Activated CD8-positive, alpha-beta memory T cell treated with anti-CD3 and anti-CD28 coated beads for 1 hour (primary cell): ENCODE measurements at places on chromosomes 7 and 10.

DNA sequence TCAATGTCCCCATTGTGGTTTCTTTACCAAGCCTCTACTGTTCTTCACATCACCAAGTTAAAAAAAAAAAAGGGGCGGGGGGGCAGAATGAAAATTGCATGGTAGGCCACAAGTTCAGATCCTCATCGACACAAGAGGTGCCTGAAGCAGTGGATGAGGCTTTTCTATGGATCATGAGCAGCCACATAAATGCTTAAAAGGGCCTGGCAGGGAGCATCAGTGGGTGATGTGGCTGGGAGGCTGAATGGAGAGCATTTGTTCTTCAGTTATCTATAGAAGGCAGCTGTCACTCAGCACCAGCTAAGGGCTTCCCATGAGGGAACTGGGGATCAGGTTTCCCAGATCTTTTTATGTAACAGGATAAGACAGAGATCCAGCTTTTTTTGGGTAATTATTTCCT, 117.9 kb downstream of the CFTR start:
- no peak for DNase-seq

DNA sequence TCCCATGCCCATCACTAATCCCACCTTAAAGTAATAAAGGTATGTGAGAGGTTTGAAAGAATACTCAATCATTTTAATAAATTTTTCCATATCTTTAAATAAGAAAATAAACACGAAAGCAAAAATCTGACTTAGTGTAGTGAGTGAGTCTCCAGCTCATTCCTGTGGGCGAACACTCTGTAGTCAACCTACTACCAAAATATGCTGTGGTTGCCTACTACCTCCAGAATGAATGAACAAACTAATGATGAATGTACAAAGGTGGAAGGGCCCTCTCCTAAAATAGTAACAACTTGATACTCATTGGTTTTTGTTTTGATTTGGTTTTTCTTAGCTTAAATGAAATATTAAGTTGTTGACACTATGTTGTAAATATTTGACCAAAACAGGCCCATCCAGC, 195.5 kb upstream of the HPS1 start:
- no peak for DNase-seq

DNA sequence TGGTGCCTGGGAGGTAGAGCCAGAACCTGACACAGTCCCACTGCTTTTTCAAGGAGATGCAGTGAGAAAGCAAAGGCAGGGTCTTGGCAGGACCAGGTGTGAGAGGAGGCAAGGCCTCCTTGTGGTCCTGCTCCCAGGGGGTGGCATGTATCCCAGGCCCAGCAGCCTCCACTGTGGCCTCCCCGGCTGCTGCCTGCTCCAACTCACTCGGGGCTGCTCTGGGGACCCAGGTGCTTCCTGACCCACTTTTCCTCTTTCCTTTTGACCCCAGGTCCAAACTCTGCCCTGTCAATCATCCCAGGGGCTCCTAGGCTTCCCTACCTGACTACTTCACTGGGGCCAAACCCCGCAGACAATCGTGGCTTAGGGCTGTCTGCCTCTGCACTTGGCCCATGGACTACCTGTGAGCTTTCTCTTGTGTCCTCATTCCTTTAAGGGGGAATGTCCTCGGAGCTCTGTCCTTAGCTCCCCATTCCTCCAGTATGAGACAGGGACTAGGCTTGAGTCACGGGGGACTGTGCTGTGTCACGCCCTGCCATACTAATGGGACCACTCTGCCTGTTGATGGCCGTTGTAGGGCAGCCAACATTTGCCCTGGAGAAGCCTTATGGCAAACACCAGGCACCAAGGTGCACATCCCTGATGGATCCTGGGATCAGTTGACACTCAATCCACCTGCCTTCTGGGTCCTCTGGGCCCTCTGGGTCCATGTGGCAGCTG, 1.1 kb upstream of the AEBP1 start:
- DNase-seq: no peak

- DNase-seq: no peak
Observed at GRCh38 chr10:86363833-86364490, 2.6 kb downstream of the GRID1 start.

- DNase-seq: no peak
Observed at GRCh38 chr10:69224862-69225657, 4.9 kb downstream of the HKDC1 start.

DNA sequence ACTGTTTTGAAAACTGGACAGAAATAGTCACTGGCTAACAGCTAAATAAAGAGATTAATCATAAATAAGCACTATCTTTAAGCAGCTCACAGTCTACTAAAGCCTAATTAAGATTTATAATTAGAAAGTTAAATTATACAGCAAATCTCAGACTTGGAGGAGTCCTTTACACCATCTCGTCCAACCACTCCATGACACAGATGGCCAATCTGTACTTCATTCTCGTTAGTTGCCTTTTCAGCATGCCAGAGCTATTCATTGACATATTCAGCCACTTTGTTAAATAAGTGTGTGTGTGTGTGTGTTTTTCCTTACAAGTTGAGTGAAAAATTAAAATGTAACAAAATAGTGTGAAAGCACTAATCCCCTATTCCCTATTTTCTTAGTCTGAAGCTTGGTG, 1066.7 kb downstream of the CNTNAP2 start:
- DNase-seq: no peak

DNA sequence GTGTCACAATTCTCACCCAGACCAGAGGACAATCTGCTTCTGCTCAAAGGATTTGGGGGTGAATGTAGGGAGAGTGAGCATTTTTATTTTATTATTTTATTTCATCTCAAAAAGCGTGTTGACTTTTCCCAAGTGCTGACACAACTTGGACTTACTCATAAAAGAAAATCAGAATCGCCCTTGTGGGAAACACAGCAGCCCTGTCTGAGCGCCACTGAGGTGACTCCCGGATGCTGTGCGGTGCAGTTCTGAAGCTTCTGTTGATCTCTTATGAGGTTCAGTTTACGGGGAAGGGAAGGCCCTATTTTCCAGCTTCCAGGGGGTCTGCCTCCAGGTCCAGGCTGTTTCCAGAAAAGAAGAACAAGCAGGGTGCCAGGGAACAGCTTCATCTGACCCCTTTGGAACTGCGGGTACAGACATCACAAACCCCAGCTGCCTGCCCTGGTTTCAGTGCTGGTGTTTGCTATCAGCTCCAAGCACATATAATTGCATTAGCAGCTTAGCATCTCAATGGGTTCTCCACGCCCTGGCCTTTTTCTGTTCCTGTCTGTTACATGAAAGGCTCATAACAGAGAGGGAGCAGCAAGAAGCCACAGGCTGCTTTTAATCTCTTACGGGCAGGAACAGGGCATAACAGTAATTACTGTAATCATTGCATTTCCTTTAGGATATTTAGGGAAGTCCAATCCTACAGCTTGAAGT, 52.4 kb downstream of the PARP12 start:
- no peak for DNase-seq

DNA sequence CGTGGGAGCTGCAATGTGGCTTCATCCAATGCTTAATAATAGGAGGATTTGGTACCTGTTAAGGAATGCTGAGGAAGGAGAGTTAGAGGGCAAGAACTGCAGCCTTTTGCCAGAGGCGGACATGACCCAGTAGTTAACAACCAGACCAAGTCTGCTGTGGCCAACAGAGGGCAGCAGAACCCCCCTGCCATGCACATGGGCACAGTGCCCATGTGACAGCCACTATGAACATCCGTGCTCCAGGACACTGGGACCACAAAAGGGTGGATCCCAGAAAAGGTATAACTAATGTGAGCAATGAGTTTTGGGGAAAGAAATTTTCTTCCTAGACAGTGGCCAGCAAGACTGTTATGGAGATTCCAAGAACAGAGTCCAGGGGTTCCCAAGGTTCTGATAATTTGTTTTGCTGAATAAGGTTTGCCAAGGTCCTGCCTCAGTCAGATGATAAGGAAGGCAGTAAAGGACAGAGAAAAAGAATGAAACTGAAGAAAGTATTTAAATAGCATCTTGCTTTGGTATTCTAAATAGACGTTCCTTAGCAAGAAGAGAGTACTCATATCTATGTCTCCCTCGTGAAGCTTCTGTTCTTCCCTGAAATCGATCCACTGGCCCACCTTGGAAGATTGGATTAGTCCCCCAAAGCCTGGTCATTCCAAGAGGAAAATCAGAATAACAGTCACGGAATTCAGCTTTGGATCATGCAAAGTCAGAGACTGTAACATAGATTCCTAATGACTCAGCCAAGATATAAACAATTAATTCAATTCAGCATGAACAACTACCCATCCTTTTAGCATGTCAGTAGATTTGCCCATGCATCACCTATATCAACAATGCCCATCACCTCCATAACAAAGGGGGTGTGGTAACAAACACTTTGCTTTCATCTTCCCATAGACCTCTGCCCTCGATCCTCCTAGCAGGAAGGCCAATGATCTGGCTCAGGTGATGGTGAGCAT, 56.0 kb downstream of the LGI1 start:
- no peak for DNase-seq

- DNase-seq: no peak
Observed at GRCh38 chr10:25209618-25210017, 34.8 kb downstream of the GPR158 start.

DNA sequence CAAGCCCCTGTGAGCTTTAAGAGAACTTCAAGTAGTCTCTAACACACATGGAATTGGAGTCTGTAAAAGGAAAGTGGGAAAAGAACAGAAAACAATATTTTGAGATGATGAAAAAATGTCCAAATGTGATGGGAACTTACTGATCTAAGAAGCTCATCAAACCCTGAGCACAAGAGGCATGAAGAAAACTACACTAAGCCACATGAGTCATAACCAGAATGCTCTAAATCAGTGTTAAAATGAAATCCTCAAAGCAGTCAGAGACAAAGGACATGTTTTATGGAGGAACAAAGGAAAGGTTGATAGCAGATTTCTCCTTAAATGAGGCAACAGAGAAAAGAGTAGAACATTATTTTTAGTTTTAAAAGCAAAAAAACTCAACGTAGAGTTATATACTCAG, 37.2 kb downstream of the ZNF33A start:
- no peak for DNase-seq

DNA sequence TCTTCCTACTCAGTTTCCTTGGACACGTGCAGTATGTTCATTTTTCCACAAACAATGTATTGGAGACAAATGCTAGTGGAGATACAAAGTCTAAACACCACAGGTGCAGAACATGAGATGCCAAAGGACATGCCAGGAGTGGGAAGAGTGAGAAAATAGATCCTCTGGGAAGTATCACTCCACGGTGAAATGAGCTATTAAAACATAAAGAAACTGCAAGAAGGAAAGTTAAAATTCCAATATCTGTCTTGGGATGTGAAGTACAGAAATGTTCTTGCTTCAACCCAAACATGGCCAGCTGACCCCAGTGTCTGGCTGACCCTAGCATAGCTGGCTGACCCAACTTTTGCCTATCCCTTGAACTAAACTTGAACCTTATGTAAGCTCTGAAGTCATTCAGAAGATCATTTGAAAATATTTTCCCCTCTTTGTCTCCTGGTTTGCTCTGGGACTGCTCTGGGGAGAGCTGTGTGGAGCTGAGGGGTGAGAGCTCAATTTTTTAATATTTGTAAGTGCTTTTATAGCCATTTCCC, 59.5 kb downstream of the FZD1 start:
- DNase-seq: no peak

GRCh38 chr10:101451667-101452069, 97.7 kb downstream of the BTRC start:
- no peak for DNase-seq

DNA sequence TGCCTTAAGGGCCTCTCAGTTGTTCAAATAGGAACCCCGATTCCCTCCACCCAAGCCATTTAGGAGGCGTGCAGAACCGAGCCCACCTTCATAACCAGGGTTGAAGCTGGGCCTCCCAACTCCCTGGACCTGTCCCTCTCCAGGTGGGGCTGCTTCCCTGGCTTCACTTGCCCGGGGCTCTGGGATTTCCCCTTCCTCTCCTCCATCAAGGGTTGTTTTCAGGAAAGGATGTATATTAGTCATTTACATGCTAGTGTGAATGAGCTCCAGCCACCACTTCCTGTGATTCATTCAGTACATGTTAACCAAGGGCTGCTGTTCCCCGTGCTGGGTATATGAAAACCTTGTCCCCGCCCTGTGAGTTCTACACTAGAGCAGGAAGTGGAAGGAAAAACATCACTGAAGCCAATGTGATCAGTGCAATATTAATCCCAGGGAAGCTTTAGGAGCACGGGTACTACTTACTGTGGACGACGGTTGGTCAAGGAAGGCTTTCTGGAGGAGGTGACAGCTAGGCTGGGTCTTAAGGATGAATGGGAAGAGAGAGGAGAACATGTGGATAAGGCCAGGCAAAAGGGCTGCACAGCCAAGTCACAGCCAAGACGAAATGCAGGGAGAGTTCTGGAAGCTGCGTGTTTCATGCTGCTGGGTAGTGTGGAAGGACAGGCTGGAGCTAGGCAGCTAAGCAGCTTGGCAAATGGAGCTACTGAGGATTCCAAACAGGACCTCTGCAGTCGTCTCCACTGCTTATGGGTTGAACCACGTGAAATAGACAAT, 150.1 kb upstream of the SHH start:
- no peak for DNase-seq

DNA sequence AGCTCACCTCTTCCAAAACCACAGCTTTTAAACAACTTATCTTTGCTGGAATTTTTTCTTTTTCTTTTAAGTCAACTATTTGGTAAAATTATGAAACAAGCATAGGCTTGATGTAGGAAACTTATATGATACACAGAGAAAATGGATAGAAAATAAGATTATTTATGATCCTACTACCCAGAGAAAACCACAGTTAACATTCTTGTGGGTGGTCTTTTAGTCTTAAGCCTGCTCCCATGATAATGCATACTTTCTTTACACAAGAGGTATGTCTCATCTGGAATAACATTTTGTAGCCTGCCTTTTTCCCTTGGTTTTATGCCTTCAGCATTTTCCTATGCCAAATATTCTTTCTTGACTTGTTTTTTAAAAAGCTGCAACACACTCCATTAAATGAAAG, 21.4 kb downstream of the PLPP4 start:
- no peak for DNase-seq

- DNase-seq: no peak
Observed at GRCh38 chr7:13717031-13717430, 272.4 kb downstream of the ETV1 start.

DNA sequence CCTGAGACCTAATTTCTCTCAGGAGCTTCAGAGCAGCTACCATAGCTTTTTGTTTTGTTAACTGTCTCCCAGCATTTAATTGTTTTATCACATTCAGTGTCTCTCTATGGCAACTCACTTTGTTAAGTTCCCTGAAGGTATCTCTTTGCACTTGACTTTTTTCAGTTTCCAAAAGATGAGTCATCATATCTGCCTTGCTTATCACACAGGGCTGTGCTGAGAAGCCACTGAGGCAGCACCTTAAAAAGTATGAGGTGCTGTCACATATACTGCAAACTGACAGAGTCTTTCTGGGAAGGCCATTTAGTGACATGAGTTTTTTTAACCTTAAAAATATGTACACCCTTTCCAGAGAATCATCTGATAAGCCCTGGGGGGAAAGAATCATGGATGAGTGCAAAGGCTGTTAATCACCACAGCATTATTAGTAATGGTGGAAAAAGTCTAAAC, 56.8 kb downstream of the PPP1R3C start:
- DNase-seq: no peak

GRCh38 chr10:64316416-64316815, 795.2 kb downstream of the REEP3 start:
- DNase-seq: no peak

- no peak for DNase-seq
Observed at GRCh38 chr10:118565301-118566075, 30.0 kb downstream of the PRLHR start.

- DNase-seq: no peak
Observed at GRCh38 chr10:78042058-78042751, 8.5 kb downstream of the RPS24 start.

GRCh38 chr7:19304086-19304485, 158.9 kb upstream of the FERD3L start:
- no peak for DNase-seq
